Hematopoietic multipotent progenitor cell (in vitro differentiated cells): ENCODE measurements at places on chromosomes 4 and X.

DNA sequence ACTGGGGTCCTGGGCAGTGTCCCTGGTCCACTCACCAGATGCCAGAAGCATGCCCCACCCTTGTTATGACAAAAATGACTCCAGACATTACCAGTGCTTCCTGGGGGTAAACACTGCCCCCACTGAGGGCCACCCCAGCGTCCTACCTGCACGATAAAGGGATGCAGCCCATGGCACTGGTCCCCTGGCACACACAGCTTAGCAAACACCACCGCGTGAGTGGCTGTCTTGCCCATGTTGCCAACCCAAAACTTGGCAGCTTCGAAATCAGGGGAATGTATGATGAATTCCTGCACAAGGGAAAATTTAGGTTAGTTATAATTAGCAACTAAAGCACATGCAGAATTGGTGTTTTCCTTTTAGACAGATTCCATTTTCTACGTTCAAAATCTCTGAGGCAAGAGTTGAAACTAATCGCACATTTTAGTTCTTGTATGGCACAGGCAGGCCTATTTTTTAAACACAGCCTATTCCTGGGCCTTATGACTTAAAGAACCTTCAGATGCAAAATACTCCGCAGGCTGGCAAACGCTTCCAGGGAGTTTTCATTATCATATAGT lies 30.4 kb downstream of the ACOX3 start:
- DNase-seq = no peak

GRCh38 chr4:41287005-41287404 lies 30.3 kb downstream of the UCHL1 start:
- no peak for DNase-seq

- no peak for DNase-seq
Observed at GRCh38 chrX:57156397-57157049, 19.3 kb upstream of the SPIN2A start.

- no peak for DNase-seq
Observed at GRCh38 chr4:75678965-75679364, 5.8 kb upstream of the G3BP2 start.

DNA sequence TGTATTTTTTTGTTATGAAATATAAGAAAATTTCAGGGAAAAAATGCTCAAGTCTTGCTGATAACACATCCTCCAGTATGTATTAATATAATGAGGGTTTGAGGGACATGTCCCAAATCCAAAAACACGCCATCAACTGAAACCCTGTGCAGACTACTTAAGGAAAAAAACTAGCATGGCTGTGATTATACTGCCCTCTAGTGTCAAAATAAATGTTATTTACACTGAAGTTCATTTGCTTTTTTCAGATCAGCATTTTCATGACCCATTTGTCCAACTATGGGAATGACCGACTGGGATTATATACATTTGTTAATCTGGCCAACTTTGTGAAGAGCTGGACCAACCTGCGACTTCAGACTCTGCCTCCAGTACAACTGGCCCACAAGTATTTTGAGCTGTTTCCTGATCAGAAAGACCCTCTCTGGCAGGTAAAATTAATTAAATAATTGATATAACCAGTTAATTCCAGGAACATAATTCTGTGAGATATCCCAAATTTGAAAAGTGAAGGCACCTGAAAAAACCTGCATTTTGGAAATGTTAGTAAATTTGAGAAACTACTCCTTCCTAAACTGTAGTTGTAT lies 128.5 kb downstream of the PRSS12 start:
- no peak for DNase-seq

- DNase-seq = no peak
Observed at GRCh38 chr4:110823251-110823650, 200.4 kb upstream of the PITX2 start.

DNA sequence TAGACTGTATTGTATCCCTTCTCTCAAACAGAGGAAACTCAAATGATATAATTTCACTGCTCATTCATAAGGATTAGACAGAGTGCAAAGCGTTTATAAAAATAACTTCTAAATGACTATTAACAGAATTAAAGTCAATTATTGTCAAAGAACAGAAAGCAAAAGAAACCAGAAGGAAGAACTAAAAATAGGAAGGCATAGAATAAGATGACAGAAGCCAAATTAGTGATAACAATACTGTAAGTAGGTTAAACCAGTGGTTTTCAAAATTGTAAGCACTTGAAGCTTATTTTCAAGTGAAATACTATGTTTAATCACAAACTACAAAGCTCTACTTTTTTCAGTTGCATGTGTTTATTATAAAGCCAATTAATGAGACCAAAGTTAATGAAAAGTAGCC lies 305.2 kb downstream of the PPP1R2C start:
- no peak for DNase-seq

DNA sequence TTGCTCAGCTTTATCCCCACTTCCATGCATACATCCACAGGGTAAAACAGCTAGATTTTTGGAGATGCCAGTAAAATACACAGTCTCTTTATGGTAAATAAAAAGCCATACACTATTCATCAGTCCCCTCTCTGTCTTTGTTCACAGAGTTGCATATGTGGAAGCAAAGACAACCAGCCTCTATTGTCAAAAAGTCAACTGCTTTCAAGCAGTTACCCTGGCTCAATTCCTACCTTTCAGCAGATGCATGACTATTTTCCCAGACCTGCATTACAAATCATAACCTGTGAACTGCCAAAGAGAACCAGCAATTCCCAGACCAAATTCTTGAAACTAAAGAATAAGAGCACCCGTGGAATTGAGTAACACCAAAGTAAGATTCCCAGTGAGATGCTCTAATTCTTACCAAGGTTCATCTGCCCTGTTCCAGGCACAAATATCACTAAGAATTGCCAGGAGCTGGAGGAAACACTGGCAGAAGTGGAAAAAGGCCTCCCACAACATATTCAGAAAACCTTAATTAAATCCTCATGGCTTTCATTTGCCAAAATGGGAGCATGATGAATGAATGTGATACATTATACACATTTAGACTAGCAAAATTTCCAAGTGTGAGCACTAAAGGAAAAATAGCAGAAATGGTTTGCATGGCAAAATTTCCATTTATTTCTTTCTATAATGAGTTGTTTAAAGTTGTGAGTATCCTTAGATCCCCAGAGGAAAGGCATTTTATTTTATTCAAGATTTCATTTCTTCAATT lies 391.2 kb upstream of the ADGRL3 start:
- DNase-seq = no peak

- no peak for DNase-seq
Observed at GRCh38 chr4:27921231-27921630, 1060.6 kb downstream of the STIM2 start.

DNA sequence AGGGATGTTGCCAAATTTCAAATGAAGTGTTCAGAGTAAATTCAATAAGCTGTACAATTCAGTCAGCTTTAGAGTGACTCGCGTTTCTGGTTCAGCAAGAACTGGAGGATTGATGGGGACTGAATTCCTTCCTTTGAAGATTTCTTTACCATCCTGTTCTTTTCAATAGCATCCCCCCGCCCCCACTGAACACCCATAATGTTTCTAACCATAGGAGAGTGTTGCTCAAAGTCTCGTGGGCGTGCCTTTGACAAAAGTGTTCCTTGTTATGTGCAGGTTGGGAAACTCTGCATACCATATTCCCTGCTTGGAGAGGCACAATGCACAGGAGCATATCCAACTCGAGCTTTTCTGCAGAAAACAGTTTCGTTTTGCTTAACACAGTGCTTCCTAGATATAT lies 323.5 kb upstream of the CASK start:
- no peak for DNase-seq

- DNase-seq = no peak
Observed at GRCh38 chr4:5900844-5901243, 8.0 kb upstream of the CRMP1 start.

GRCh38 chrX:19743386-19743785 lies 144.0 kb downstream of the SH3KBP1 start:
- no peak for DNase-seq

DNA sequence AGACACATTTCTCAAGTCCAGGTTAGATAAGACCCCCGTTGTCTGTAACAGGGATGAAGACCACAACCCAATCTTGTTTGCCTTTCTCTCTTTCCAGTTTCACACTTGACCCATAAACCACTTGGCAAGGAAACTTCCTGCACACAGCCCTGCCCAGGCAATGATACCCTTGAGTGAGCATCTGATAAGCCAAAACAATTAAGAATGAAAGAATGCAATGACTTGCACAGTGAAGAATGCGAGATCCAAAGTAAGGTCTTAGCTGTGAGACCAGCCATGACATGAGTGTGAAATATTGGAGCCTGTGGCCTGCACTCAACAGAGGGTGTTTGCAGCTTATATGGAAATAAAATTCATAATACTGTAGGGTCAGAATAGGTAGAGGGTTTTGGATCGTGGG lies 37.9 kb upstream of the MXRA5 start:
- DNase-seq = no peak

- no peak for DNase-seq
Observed at GRCh38 chr4:73392936-73393335, 11.2 kb upstream of the ALB start.

- no peak for DNase-seq
Observed at GRCh38 chr4:123218981-123219380, 177.6 kb upstream of the SPRY1 start.

DNA sequence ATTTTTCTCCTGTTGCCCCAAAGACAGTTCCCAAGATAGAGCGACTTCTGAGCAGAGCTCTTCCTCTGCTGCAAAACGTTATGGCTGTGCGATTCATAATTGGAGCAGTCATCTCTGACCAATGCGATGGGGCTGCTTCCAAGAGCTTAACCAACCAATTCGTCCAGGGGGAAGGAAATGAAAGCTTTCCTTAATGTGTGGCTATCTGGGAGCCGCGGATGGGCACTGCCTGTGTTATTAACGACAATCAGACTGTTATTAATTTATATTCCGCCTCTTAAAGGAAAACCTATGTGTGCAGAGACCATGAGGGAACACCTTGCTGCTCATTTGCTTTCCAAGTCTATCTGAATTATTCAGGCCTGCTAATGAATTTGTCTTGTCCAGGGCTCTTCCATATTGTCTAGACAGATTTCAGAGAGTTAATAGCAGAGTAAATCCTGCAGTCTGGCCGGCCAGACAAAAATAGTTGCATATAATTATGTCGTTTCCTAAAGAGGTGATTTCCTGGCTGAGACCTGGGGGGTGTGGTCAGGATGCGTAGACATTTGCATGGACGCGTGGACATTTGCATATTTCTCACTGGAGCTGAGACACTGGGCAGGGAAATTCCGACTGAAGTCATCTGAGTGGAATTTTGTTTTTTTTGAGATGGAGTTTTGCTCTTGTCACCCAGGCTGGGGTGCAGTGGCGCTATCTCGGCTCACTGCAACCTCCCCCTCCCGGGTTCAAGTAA lies 135.4 kb downstream of the HMX1 start:
- no peak for DNase-seq

- DNase-seq = no peak
Observed at GRCh38 chr4:114597410-114598115, 1.0 kb upstream of the UGT8 start.

DNA sequence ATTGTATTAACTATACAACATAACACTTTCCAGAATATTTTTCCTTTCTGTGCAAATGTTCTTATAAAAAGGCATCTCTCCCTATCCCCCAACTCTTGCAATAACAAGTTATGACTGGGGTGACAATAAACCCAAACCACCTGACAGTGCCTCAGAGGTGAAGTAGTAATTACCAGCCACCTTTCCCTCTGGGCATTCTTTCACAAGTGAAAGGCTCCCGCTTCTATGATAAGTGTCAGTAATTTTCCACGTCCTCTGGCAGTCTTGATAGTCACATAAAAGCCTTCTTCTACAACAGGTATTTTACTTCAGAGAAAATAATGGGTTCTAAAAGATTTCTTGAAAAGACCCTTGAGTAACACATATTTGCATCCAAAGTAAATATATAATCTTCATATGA lies 82.7 kb downstream of the MANBA start:
- DNase-seq = no peak

- no peak for DNase-seq
Observed at GRCh38 chr4:108751321-108751720, 11.5 kb downstream of the ETNPPL start.

DNA sequence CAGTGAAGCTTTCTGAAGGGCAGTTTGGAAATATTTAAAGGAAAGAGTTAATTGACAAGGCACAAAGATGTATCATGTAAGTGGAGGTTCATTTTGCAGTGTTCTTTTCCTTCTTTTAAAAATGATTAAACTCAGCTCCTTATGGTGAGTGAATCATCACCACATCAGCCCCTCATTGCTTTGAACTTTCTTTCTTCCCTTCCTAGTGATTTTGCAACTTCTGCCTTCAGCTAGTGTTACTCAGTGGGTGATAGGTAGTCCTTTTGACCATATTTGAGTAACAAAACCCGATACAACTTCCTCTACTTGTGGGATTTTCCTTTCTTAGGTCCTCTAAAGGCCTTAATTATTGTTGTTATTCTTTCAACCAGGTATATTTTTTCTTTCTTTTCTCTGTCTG lies 8.2 kb downstream of the ZCCHC4 start:
- DNase-seq = no peak

- DNase-seq = no peak
Observed at GRCh38 chrX:87299563-87300160, 217.9 kb upstream of the KLHL4 start.

- DNase-seq = no peak
Observed at GRCh38 chr4:5385741-5386311, 322.5 kb downstream of the EVC2 start.

DNA sequence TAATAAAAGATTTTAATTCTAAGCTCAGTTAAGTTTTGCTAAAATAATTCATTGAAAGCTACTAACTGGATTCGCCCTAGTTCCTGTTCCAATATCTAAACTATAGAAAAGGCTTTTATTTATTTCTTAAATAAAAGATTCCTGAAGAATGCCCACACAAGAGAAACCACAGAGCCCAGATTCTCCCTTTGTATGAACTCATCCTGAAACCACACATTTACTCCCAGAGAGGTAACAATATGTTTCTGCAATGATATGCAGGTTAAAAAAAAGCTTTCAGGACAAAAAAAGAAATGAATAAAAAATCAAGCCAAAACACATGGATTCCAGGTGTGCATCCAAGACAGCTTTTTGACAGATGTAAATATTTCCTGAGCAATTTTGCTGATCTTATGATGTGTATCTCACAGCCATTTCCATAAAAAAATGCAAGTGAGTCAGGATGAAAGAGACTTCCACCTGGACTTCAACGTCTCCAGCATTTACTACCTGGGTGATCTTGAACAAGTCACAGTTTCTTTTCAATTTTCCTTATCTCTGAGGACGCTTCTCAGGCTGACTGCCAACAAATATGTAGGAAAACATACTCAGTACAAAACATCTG lies 234.4 kb upstream of the FAT1 start:
- no peak for DNase-seq

DNA sequence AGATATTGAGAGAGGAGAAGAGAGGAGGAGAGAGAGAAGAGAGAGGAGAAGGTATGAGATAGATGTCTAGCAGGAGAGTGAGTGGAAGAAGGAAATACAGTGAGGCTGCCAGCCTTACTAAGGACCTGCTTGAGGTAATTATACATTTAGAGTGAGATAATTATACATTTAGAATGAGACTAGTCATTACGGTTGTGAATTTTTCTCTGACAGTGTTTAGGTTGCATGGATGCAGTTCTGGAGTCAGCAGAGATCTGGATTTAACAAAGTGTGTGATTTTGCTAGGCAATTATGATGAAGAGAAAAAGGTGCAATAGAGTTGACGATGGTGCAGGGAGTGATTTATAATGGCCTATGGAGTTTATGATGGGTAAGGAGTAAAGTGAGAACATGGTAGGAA lies 187.1 kb upstream of the ARX start:
- DNase-seq = no peak

- no peak for DNase-seq
Observed at GRCh38 chr4:40455340-40455902, 120.3 kb downstream of the CHRNA9 start.

GRCh38 chr4:1246111-1246881 lies 2.6 kb downstream of the CTBP1 start:
- DNase-seq = peak; percentile 19

- no peak for DNase-seq
Observed at GRCh38 chr4:17665346-17665745, 50.9 kb downstream of the MED28 start.
